ENCODE measurements at places on chromosomes 7 and 10. TPM values are rescaled to one million over a fixed set of nuclear protein-coding genes. Genes with fewer than 3 reads are reported as not detected.

DNA sequence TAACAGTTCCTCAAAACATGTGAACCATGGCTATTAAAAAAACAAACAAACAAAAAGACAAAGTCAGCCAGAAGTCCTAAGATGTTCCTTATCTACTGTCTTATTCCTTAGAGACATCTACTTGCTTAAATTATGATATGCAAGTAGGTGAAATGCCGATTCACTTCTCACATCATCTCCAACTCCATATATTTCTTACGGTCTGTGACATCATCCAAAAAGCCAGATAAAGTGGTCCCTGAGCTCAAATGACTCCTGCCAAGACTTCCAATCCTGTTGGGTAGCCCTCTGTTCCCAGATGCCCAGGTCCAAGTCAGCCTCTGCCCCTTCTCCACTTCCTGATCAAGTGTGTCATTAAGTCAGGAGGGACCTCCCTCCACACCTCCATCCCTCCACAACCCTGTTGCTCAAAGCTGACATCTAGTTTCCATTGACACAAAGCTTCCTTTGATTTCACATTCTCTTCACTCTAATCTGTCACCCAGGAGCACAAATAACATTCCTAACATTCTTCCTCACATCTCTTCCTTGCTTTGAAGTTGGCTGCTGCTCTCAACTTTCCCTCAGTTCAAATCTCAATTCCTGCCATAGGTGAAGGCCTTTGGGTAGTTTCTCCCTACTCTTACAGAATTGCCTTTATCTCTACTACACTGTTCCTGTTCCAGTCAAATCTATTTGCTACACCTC lies 56.1 kb upstream of the PDLIM1 start:
- no peak for DNase-seq

- no peak for DNase-seq
These were observed 4.5 kb downstream of the ARID5B start for GRCh38 chr10:61905837-61906561.

GRCh38 chr10:110036640-110037039 lies 28.9 kb downstream of the ADD3 start:
- DNase-seq: no peak

DNA sequence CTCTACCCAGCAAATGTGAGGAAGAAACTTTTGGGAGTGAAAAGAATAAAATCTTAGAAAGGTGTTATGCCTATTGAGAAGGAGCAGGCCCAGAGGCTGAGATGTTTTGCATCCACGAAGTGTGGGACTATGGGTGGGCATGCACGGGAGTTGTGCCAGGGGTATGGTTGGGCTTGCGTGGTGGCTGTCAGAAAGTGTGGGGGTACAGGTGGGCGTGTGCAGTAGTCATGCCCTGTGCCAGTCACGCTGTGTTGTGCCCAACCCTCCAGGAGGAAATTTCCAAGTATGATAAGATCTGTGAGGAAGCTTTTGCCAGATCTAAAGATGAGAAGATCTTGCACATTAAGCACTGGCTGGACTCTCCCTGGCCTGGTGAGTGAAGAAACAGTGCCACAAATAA lies 52.9 kb upstream of the ZMIZ2 start:
- no peak for DNase-seq

Gene PDE6C
- not detected for total RNA-seq

Gene CYP2C19
- not detected for total RNA-seq

Gene CYP26C1
- not detected for total RNA-seq

Gene ETV1
- 5.6 TPM for total RNA-seq

GRCh38 chr7:80686576-80686975 lies 48.1 kb downstream of the CD36 start:
- DNase-seq: no peak

Gene C7orf33
- not detected for total RNA-seq

- DNase-seq: no peak
These were observed 86.5 kb downstream of the PLXNA4 start for GRCh38 chr7:132489776-132490237.

- DNase-seq: no peak
These were observed 13.9 kb downstream of the ZRANB1 start for GRCh38 chr10:124955868-124956267.

DNA sequence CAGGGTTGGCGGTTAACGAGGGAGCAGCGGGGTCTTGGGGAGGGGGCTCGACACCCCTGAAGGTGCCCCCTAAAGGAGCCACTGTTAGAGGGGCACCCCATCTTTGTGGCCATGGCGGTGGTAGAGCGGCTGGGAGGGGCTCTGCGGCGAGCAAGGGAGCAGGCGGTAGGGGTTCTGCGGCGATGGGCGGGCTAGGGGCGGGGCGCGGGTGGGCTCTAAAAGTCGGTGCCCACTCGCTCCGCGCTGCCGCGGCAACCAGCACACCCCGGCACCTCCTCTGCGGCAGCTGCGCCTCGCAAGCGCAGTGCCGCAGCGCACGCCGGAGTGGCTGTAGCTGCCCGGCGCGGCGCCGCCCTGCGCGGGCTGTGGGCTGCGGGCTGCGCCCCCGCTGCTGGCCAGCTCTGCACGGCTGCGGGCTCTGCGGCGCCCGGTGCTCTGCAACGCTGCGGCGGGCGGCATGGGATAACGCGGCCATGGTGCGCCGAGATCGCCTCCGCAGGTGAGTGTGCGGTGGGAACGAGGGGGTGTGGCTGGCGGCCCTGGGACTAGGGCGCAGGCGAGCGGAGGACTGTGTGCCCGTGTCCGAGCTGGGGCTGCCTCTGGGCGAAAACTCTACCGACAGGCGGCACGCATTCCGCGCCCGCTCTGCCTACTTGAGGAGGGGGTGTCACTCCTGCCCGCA lies at the start of gene MEST:
Gene MEST, plus strand, starts transcription at position 245 of the 682 bp plus-strand sequence. Its CDS starts 229 bp downstream, at position 474.
- DNase-seq: no peak

Gene GOT1
- 21.8 TPM for total RNA-seq

DNA sequence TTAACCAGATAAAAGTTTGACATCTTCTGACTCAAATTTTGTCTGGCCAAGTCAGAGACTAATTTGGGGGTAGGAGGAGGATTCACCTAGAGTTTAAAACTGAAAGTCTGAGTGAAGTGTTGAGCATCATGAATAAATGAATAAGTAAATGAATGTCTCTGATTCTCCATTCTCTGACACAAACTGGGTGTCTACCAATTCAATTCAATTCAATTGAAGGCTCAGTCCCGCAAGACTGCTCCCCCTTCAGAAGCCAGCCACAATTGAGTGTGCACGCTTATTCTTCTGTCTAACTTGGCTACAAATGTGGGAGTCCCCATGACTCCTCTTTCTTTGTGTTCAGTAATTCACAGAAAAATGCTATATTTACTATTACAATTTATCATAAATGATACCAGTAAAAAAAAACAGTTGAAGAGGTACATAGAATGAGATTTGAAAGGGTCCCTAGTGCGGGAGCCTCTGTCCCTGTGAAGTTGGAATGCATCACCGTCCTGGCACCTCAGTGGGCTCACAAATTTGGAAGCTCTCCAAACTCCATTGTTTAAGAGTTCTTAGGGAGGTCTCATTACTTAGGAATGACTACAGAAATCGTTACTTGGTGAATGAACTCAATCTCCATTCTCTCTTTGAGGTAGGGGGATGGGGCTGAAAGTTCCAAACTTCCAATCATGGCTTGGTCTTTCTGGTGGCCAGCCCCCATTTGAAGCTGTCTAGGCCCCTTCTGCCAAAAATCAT lies 243.7 kb upstream of the PHYHIPL start:
- DNase-seq: no peak

Gene PAOX
- 0.66 TPM for total RNA-seq

DNA sequence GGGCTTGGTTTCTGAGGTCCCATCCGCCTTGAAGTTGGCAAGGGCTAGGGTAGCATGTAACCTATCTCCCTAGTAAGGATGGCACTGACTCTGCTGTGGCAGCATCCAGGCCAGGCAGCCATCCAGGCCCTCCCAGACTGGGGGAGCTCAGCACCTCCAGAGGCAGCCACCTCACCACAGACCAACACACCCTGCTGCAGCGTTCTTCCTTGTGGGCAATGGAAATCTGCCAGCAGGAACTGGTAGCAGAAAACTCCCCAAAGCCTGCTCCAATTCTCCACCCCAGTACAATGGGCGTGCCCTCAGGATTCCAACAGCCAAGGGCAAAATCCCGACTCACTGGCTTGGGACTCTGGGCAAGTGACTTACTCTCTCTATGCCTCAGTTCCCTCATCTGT lies 27.5 kb downstream of the DLG5 start:
- DNase-seq: peak; percentile 95

GRCh38 chr7:35030848-35031247 lies 6.4 kb downstream of the DPY19L1 start:
- DNase-seq: no peak

GRCh38 chr10:63634488-63635065 lies 113.4 kb downstream of the REEP3 start:
- DNase-seq: no peak
